Activated CD4-positive, alpha-beta T cell treated with anti-CD3 and anti-CD28 coated beads, Interleukin-2, amount 50 U/mL, for 24 hours (primary cell): ENCODE measurements at places on chromosomes 5 and 9.

- DNase-seq: no peak
Observed at GRCh38 chr9:69176471-69177171, 2.5 kb downstream of the TJP2 start.

- no peak for DNase-seq
Observed at GRCh38 chr5:51172903-51173626, 210.2 kb upstream of the ISL1 start.

DNA sequence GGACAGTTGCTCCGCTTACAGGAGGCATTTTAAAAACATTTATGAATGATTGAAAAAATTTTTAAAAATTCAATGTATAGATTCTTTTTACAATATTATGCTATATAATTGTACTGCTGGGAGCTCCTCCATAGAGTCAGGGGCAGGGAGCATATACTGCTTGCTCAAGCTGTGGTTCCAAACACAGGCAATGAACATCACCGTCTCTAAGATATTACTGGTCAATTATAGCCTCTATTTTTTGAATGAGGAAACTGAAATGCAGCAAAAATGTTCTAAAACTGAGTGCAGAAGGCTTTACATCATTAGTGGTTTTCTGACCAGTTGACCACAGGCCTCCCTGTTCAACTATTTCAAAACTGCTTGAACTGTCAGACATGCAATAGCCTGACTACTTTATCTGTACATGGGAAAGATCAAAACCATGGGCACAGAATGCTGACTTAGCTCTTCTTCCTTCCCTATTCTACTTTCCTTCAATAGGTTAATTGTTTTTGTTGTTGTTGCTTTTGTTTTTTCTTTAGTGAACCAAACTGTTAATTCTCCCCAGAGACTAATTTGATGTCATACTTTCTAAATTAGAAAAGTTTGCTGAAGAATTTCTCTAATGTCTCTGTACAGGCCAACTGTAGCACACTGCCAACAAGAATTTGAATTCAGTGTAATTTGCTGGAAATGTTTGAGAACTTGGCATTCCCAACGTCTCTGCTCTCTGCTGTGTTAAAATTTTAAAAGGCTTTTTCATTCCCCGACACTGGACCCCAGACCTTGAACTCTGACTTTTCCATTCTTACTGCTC, 107.6 kb upstream of the MPDZ start:
- DNase-seq: no peak

GRCh38 chr5:78638423-78638822, 10.1 kb downstream of the LHFPL2 start:
- no peak for DNase-seq
